ENCODE measurements at places on chromosomes 1 and 21.

DNA sequence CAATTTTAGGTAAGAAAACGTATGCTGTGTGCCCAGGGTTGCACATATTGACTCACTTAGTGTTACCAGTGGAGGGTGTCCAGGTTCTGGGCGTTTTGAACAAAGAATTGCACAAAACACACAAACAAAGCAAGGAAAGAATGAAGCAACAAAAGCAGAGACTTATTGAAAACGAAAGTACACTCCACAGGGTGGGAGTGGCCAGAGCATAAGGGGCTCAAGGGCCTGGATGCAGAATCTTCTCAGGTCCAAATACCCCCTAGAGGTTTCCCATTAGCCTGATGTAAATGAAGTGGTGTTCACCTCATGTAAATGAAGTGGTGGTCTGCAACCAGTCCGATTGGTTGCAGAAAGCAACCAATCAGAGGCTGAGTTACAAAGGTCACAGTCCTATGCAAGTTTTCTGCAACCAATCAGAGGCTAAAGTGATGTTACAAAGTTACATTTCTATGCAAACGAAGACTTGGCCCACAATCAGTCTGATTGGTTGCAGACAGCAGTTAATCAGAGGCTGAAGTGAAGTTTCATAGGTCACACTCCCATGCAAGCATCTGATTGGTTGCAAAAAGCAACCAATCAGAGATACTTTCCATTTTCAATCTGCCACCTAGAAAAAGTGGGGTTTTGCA is 228.3 kb downstream of the ST6GALNAC3 start:
- no peak for DNase-seq

DNA sequence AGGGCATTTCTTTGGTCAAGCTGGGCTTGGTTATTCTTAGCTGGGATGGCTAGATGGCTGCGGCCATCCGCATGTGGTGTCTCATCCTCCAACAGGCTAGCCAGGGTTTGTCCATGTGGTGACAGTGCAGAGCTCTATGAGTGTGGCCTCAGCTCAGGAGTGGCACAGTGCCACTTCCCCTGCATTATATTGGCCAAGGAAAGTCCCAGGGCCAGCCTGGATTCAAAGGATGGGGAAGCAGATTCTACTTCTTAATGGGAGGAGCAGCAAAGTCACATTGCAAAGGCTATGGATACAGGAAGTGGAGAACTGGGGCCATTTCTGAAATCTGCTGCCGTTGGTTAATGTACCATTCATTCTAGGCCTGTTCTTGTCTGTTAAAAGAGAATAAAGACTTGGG is 34.4 kb downstream of the STUM start:
- DNase-seq, result no peak

GRCh38 chr1:167373398-167373797 is 144.9 kb downstream of the CD247 start:
- no peak for DNase-seq

GRCh38 chr1:163970151-163970550 is 588.8 kb upstream of the PBX1 start:
- DNase-seq, result no peak

GRCh38 chr1:87644579-87645190 is 316.0 kb downstream of the LMO4 start:
- peak; percentile 5 for DNase-seq

DNA sequence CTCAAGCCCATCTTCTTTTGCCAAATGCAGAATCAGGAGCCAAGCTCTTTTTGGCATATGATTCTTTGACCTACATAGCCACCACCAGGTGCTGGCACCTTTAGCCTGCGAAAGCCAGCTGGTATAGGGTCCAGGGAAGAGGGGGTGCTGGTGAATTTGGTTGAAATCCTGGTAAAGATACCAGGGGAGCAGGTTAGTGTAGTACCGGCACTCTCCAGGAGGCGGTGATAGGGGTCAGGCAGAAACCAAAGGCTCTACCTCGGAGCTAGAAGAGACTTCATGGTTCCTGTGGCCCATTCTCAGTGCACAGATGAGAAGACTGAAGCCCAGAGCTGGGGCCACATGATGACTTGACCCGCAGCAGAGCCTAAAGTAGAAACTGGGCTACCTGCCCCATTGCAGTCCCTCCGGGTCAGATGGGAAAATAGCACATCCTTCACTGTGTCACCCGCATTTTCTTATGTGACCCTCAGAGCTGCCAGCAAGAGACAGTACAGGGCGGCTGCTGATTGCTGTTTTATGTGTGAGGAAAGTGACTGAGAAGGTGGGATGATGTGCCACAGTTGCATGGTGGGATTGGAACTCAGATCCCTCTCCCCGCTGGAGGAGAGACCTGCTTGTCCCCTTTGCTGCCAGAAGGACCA is 36.0 kb upstream of the IL19 start:
- DNase-seq, result peak; percentile 38

GRCh38 chr1:109792056-109792831 is 28.5 kb upstream of the EPS8L3 start:
- DNase-seq, result no peak

DNA sequence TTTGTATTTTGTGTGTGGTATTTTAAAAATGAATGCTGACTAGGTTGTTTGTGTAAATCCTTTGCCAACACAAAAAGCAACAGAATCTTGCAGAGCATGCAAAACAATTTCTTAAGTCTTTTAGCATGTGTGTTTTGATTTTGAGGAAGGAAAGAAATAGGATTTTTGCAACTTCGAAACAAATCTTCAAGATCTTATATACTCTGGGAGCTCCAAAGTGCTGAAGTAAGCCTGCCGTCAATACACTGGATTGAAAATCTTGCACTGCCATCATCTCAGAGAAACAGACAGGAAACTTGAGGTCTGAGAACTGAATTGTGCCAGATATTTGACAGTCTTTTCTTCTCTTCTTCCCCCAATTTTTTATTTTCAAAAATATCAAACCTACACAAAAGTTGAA is 29.3 kb upstream of the DISP1 start:
- no peak for DNase-seq

DNA sequence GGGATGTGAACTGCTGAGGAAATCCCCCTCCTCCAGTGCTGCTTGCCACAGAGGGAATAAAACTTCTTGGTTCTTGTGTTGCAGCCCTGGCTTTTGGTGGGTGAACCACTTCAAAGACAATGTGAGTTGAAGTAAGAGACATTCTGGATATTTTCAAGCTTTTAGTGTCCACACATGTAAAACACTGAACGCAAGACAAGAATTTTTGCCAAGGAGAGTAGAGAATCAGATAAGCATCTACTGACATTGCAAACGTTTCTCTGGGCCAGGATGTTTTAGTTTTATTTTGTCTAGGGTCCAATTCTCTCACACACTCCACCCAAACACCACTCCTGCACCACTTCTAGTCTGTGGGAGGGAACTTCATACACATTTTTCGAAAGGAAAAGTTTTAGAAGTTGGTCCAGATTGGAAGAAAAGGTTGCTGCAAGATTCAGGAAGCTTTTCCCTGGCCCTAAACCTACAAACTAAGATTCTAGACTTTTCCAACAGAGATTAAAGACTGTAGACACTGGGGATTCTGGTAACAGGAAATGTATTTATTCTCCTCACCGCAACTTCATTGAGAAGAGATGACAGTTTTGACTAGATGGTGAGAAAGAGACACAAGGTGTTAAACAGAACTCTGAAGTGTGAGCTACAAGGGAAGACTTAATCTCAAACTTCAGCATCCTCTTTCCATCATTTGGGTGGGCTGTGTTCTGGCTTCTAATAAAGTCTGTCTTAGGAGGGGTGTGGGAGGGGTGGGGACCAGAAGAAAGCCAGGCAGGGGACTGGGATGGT is 16.1 kb downstream of the FASLG start:
- no peak for DNase-seq

DNA sequence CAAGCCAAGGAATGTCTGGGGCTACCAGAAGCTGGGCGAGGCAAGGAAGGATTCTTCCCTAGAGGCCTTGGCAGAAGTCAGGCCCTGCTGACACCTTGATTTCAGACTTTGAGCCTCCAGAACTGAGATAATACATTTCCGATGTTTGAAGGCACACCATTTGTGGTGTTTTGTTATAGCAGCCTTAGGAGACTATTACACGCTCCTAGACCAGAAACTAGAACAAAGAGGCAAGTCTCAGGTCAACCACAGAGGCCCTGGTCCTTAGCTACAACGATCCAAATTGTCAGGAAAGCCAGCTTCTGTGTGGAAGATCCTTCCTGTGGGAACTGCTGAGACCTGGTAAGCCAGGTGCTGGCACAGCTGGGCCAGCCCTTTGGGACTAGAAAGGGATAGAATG is 19.7 kb upstream of the AHCTF1 start:
- no peak for DNase-seq

GRCh38 chr1:151834239-151834638 is 2.6 kb upstream of the RORC start:
- DNase-seq, result no peak

- no peak for DNase-seq
These were observed 110.2 kb downstream of the NAV1 start for GRCh38 chr1:201648907-201649721.

GRCh38 chr1:196970182-196970581 is 7.2 kb upstream of the CFHR5 start:
- no peak for DNase-seq

- no peak for DNase-seq
These were observed at the start of gene PRKAA2 for GRCh38 chr1:56644919-56645676. Gene PRKAA2, plus strand, starts transcription at chr1:56645314. Its CDS starts 74 bp downstream, at chr1:56645388.

- DNase-seq, result no peak
These were observed 199.4 kb downstream of the FOXD2 start for GRCh38 chr1:47637111-47637685.

DNA sequence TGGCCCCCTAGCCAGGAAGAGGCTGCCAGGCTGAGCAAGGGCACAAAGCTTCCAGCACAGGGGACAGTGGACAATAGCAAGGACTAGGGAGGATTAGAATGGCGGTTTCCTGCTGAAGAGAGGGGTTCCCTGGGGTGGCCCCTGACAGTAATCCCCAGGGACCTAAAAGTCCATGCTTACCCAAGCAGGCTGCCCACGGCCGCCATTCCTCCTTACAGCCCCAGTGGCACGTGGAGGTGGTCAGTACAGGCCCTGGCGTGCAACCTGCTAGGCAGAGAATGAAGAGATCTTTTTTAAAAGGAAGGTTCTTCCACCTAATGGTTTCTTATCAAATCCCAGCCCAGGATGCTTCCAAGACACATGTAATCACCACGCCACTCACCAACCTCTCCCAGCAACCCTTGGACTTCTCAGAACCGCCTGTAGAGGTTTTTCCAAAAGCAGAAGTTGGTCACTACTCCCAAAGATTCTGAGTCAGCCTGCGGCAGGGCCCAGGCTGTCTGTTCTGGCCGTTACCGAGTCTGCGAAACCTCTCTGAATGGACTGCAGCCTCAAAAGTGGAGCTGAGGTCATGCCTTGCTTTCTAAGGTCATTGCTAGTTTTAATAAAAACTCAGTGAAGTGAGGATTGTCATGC is 926 bp downstream of the MRPL55 start:
- no peak for DNase-seq

DNA sequence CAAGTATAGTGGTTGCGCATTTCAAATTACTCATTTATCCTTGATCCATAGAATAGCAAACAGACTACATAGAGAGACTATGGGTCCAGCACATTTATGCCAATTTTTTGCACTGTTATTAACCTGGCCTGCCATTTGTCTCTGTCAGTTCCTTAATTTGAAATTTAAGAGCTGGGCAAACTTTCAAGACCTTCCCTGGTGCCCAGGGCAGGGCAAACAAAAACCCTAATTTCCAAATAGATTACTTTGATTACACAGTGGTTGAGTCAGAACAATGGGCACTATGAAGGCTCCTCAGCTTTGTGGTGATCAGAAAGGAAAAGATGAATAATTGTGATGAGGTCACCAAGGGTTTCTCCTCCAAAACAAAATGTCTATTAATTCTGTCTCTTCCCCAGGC is 80.6 kb downstream of the TNFSF18 start:
- DNase-seq, result no peak

DNA sequence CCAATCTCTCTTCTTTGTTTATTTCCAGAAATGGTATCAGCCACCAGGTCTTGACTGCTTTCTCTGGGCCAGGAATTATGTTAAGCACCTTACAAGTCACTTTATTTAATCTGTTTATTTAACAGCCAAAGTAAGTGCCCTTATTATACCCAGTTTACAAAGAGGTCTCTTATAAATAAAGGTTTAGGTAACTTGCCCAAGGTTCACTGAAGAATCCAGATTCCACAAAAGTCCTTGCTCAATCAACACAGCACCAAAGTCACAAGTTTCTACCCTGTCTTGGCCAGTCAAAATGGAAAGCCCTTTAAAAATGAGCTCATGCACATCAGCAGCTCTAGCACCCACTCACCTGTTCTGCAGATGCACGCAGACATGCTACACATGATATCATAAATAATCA is 28.0 kb upstream of the ATP1A1 start:
- DNase-seq, result no peak

DNA sequence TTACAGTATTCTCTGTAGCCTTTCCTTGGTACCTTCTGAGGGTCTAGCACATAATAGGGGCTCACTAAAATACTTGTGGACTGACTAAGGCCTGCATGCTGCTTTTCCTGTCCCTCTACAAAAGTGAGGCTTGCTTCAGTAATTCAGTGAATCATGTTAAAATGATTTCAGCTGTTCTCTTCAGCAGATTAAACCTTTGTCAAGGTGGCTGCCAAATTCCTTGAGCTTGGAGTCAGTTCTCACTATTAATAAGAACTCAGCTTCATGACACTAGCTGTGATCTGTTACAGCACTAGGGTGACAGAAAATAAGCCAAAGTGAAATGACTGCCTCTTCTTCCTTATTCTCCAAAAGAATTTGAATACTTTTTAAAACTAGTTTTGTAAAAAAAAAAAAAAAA is 128.8 kb downstream of the KCNN3 start:
- no peak for DNase-seq

GRCh38 chr1:237482777-237483176 is 407.9 kb downstream of the ZP4 start:
- no peak for DNase-seq

- DNase-seq, result no peak
These were observed 51.8 kb downstream of the WDR4 start for GRCh38 chr21:42827588-42827987.

DNA sequence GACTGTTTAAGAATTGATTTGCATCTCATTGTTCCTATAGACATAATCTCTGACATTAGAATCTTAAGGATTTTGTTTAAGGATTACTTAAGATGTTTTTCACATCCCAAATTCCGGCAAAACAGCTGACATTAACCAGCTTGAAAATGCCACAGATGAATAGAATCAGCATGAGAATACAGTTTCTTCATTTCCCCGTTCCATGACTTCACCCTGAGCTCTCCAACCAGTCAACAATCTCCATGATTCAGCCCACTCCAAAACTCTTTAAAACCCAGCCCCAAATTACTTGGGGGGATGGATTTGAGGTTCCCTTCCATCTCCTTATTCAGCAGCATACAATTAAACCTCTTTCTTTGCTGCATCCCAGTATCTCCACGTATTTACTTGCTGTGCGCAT is 201.0 kb downstream of the LYPLAL1 start:
- no peak for DNase-seq
